Breast epithelium (tissue), 4 donors: ENCODE measurements at places on chromosomes 16 and 17.

DNA sequence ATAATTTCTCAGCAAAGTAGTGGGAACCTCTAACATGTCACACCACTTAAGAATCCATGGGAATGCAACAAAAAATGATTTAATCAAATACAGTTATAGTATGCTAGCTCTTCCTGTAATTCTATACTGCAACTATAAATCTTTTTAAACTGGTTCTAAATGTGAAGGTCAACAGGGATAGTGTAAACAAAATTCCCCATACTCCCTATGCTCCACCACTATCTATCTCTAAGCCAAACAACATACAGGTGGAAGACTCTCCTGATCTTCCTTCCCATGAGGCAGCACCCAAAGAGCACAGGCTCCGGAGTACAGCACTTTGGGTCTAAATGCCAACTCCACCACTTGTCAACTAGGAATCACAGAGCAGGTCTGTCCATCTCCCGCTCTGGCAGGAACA, 4.4 kb downstream of the XPO6 start:
- DNase-seq, result no peak
- H3K4me1 ChIP-seq, result no peaks in the 10 kb centered on the region
- H3K27me3 ChIP-seq, result no peaks in the 10 kb centered on the region
- no peaks in the 10 kb centered on the region for H3K36me3 ChIP-seq
- no peak overlapping the region for H3K27ac ChIP-seq
- no peak overlapping the region for H3K4me3 ChIP-seq

- no peaks in the 10 kb centered on the region for H3K27me3 ChIP-seq
- H3K36me3 ChIP-seq, result no peaks in the 10 kb centered on the region
- H3K4me1 ChIP-seq, result no peaks in the 10 kb centered on the region
Measured at GRCh38 chr16:70766176-70766575, 34.8 kb downstream of the VAC14 start.

DNA sequence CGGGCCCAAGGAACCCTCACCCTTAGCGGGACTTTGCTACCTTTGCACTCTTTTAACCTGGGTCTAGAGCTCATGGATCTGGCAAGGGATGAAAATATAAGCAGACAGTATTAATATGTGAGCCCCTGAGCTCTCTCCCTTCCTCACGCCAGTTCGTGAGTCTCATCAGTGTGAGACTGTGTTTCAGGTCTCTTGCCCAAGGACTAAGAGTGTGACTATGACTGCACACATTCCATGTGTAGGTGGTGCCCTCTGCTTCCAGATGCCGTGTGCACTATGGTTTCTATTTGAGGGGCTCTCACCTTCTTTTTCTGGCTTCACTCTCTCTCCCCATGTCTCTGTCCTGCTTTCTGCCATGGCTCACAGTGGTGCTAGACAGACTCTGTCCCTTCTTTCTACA, 40.5 kb downstream of the DHRS7B start:
- H3K4me1 ChIP-seq, result no peaks in the 10 kb centered on the region
- no peak overlapping the region for H3K4me3 ChIP-seq
- H3K27me3 ChIP-seq, result no peaks in the 10 kb centered on the region
- no peaks in the 10 kb centered on the region for H3K36me3 ChIP-seq
- DNase-seq, result no peak

DNA sequence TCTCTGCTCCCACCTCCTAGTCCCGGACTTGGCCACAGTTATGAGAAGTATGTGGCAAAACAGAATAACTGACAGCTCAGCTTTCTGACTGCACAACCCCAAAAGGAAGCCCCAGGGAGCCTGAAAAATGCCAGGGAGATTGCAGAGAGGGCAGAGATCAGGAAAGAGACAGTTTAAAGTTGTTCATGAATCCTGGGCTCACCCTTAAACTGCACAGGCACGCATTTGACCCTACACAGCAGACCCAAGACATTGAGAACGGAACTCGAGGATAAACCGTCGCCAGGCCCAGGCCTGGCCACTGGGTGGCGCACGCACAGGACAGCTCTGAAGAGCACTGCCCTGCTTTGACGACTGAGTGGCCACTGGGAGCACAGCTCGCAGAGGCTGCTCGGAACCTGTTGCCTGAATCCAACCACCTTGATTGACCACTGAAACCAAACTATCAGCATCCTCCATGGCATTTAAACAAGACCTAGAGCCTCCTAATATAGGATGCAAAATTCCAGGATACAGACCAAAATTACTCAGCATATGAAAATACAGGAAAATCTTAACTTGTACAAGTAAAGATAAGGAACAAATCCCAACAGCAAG, 114.0 kb downstream of the C16orf95 start:
- no peaks in the 10 kb centered on the region for H3K4me1 ChIP-seq
- no peak overlapping the region for H3K4me3 ChIP-seq
- H3K27me3 ChIP-seq, result no peaks in the 10 kb centered on the region
- H3K36me3 ChIP-seq, result no peaks in the 10 kb centered on the region
- no peak overlapping the region for H3K27ac ChIP-seq

- no peaks in the 10 kb centered on the region for H3K4me1 ChIP-seq
- no peaks in the 10 kb centered on the region for H3K36me3 ChIP-seq
- no peak overlapping the region for H3K27ac ChIP-seq
Measured at GRCh38 chr17:73582821-73583220, 61.4 kb downstream of the SDK2 start.

- no peak overlapping the region for H3K4me3 ChIP-seq
- H3K4me1 ChIP-seq, result no peaks in the 10 kb centered on the region
- H3K27ac ChIP-seq, result no peak overlapping the region
- H3K27me3 ChIP-seq, result no peaks in the 10 kb centered on the region
Measured at GRCh38 chr16:60463986-60464385, 1572.3 kb downstream of the CDH8 start.

DNA sequence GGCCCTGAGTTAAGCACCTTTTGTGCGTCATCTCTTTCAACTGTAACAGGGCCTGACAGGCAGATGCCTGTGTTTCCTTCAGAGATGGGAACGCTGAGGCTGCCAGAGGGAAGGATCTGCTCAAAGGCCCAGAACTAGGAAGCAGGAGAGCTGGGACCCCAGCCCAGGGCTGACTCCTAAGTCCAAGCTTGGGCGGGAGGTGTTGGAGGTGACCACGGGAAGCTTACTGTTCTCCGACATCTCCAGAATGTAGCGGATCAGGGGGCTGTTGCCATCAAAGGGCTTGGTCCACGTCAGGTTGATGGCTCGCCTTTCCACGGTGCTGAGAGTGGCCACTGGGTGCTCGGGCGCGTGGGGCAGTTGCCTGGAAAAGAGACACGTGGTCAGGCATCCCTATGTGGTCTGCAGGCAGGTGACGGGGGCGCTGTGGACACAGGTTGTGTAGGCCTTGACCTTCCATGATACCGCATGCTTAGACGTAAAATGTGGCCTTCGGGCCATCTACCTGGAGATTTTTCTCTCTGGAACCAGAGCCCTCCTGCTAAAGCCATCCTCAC, 111.4 kb upstream of the CDC42EP4 start:
- no peak overlapping the region for H3K4me3 ChIP-seq
- H3K27me3 ChIP-seq, result no peaks in the 10 kb centered on the region
- DNase-seq, result no peak

DNA sequence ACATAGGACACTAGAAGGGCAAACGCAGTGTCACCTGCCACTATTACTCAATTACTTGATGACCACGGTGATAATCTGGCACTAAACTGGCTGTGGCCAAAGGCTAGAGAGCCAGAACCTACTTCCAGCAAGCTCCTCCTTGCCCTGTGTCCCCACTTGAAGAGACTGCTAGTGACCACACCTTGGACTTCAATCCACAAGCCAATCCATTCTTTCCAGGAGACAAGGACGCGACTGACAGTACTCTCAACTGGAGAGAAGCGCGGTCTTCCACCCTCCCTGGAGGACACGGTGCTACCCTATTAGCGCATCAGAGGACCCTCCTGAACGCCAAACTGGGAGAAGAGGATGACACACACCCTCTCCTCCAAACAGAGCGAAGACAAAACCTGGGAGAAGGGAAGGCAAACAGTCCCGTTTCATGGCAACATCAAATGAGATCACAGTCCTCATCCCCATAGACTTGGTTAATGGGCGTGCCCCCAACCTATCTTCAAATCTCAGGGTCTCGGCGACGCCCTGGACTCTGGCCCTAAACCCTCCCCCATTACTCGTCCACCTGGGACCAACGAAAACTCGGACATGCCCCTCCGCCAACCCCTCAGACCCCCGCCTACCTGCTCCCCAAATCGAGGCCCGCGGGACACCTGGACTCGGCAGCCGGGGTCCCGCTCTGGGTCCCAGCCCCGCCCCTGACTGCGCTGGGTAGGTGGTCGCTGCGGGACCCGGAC, 508 bp downstream of the FLCN start:
- H3K4me1 ChIP-seq, result no peaks in the 10 kb centered on the region
- H3K27me3 ChIP-seq, result no peaks in the 10 kb centered on the region
- no peak for DNase-seq
- no peaks in the 10 kb centered on the region for H3K36me3 ChIP-seq

GRCh38 chr16:89268585-89268984, 51.1 kb downstream of the ZNF778 start:
- H3K4me1 ChIP-seq, result no peaks in the 10 kb centered on the region
- H3K4me3 ChIP-seq, result no peak overlapping the region
- DNase-seq, result no peak
- H3K27me3 ChIP-seq, result no peaks in the 10 kb centered on the region
- H3K36me3 ChIP-seq, result no peaks in the 10 kb centered on the region

GRCh38 chr17:78357672-78358537, 2.0 kb downstream of the SOCS3 start:
- no peaks in the 10 kb centered on the region for H3K36me3 ChIP-seq
- peak overlapping the region; percentile 76 for H3K4me3 ChIP-seq
- peaks cover 8% of the 10 kb centered on the region for H3K4me1 ChIP-seq
- H3K27me3 ChIP-seq, result no peaks in the 10 kb centered on the region
- no peak for DNase-seq

GRCh38 chr17:81086789-81087551, 52.0 kb downstream of the BAIAP2 start:
- no peak for DNase-seq
- no peak overlapping the region for H3K4me3 ChIP-seq
- H3K27me3 ChIP-seq, result no peaks in the 10 kb centered on the region
- peaks cover 5% of the 10 kb centered on the region for H3K4me1 ChIP-seq

GRCh38 chr17:48228720-48229119, 121.2 kb downstream of the SNX11 start:
- DNase-seq, result no peak
- H3K36me3 ChIP-seq, result no peaks in the 10 kb centered on the region
- H3K27ac ChIP-seq, result no peak overlapping the region
- no peaks in the 10 kb centered on the region for H3K27me3 ChIP-seq
- H3K4me3 ChIP-seq, result no peak overlapping the region
- H3K4me1 ChIP-seq, result no peaks in the 10 kb centered on the region

DNA sequence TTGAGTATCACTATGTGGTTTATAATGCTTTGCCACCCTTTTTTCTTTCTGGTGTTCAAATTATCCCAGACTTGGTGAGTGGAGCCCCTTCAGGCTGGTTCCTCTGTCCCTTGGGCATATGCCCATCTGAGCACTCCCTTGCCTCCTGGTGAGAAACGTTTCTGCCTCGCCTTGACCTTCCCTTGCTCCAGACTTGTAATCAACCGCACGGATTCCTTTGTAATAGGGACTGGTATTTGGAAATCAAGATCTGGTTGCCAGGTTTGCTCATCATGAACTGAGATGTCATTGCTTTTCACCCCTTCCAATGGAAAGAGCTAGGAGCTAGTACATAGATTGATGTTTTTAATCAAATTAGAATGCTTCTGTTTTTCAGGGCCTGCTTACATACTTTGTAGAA, 43.7 kb downstream of the SEC14L1 start:
- H3K27me3 ChIP-seq, result no peaks in the 10 kb centered on the region
- H3K4me3 ChIP-seq, result no peak overlapping the region
- H3K36me3 ChIP-seq, result no peaks in the 10 kb centered on the region

- no peak overlapping the region for H3K4me3 ChIP-seq
- no peak overlapping the region for H3K27ac ChIP-seq
- no peaks in the 10 kb centered on the region for H3K36me3 ChIP-seq
- DNase-seq, result no peak
- H3K4me1 ChIP-seq, result no peaks in the 10 kb centered on the region
Measured at GRCh38 chr17:63934183-63935112, 2.3 kb upstream of the CD79B start.

DNA sequence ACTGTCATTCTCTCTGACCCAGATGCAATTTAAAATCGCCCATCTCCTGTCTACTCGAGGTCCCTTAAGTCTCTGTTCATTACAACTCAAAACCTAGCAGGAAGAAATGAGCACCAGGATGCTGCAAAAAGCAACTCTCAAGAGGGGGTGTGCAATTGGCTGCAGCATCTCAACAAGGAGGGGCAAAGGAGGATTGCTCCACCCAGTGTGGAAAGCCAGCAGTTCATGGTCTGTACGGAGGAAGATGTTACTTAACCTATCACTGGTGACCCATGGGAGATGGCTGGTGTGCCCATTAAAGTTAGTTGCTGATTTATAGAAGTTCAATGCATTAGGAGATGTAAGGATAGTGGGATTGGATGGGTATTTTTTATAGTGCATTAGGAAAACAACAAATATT, 147.4 kb downstream of the CDK5R1 start:
- no peak overlapping the region for H3K4me3 ChIP-seq
- no peak for DNase-seq
- no peak overlapping the region for H3K27ac ChIP-seq
- H3K36me3 ChIP-seq, result no peaks in the 10 kb centered on the region

DNA sequence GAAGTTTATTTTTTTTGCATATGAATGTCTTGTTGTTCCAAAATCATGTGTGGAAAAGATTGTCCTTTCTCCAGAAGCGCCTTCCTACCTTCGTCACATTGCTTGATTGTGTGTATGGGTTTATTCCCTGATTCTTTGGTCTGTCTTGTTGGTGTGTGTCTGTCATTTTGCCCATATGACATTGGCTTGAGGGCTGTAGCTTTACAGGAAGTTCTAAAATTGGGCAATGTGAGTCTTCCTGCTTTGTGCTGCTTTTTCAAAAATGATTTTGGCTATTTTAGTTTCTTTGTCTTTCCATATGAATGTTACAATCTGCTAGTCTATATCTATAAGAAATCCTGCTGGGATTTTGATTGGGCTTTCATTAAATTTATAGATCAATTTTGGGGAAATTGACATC, 217.2 kb downstream of the SNX29 start:
- H3K27ac ChIP-seq, result no peak overlapping the region
- H3K4me3 ChIP-seq, result no peak overlapping the region
- no peaks in the 10 kb centered on the region for H3K27me3 ChIP-seq
- no peaks in the 10 kb centered on the region for H3K4me1 ChIP-seq
- DNase-seq, result no peak

DNA sequence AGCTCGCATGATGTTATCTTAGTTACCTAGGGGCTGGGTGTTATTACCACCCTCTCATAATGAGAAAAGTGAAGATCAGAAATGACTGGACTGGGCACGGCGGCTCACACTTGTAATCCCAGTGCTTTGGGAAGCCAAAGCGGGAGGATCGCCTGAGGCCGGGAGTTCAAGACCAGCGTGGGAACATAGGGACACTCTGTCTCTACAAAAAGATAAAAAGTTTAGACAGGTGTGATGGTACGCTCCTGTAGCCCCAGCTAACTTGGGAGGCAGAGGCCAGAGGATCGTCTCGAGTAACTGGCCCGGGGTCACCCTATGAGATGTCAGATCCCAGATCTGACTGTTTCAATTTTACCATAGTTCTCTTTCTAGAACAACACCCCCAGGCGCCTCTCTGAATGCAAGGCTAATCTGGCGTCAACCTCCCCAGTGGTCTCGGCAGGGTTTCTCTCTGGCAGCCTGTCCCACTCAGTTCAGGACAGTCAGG, 1.9 kb upstream of the CCDC102A start:
- no peak overlapping the region for H3K4me3 ChIP-seq
- H3K27me3 ChIP-seq, result no peaks in the 10 kb centered on the region
- peak; percentile 15 for DNase-seq
- no peaks in the 10 kb centered on the region for H3K36me3 ChIP-seq
- H3K27ac ChIP-seq, result no peak overlapping the region

GRCh38 chr16:66359811-66360608, 6.5 kb upstream of the CDH5 start:
- no peaks in the 10 kb centered on the region for H3K4me1 ChIP-seq
- H3K36me3 ChIP-seq, result no peaks in the 10 kb centered on the region
- no peaks in the 10 kb centered on the region for H3K27me3 ChIP-seq
- no peak overlapping the region for H3K4me3 ChIP-seq
- no peak for DNase-seq
- peak overlapping the region; percentile 74 for H3K27ac ChIP-seq
